ENCODE measurements at places on chromosomes 6 and 20. TPM values are rescaled to one million over a fixed set of nuclear protein-coding genes. Genes with fewer than 3 reads are reported as not detected.

DNA sequence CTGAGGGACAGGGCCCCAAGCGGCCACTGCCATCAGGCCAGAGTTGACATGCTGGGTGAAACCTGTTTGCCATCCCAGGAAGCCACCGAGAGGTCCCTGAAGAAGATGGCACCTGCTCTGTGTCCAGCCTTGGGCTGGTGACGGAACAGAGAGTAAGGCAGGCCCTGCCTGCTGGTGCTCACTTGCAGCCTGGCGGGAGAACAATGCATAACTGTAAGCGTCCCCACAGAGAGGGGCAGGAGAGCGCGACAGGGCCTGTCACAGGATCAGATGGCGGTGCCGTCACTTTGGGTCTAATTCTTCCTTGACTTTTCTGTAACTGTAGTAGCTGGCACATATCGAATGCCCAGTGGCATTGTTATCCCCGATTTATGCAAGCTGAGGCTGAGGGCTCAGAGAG is 29.0 kb upstream of the VSTM2L start:
- no peak for DNase-seq

GRCh38 chr6:6756526-6756925 is 168.0 kb downstream of the LY86 start:
- no peak for DNase-seq

- DNase-seq = no peak
Observed at GRCh38 chr6:81847866-81848265, 95.4 kb upstream of the TENT5A start.

DNA sequence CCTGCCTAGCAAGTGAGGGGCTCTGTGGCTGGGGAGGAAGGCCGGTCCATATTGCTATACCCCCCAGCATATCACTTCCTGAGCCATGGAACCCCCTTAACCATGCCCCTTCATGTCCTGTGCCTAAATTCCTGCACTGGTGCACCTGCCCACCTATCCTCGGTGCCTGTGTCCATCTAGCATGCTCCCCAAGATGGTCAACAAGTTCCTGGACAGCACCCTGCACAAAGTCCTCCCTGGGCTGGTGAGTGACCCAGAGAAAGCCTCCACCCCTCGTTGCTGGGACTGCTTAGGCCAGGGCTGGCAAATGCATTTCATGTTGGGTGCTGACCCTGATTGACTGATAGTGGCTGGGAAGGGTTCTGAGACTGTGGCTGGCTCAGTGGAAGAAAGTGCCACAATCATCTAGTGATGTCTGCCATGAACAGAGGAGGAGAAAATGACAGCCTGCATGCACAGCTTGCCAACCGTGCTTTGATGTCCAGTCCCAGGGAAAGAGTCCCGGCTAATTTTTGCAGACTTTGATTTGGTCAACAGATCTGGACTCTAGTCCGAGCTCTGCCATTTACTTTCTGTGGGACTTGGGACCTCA is 3.5 kb downstream of the BPIFB6 start:
- DNase-seq = no peak

Gene ARFGEF3
- polyA plus RNA-seq = 8.5 TPM

Gene R3HDML
- 0.73 TPM for polyA plus RNA-seq

DNA sequence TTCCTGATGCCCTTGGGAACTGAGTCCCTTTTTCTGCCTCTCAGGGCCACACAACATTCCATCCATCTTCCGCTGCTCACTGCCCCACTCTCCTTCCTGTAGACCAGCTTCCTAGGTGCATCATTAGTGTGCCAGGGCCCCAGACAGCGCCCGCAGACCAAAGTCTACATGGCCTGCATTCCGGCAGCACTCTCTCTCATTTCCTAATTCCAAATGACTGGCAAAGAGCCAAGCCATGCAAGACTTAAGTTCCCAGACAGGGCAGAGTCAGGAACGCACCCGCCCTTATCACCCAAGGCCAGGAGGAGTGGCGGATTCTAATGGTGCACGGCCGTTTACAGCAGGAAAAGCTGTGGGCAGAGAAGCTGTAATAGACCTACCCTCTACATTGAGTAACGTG is 159.8 kb upstream of the ARID1B start:
- DNase-seq = no peak

DNA sequence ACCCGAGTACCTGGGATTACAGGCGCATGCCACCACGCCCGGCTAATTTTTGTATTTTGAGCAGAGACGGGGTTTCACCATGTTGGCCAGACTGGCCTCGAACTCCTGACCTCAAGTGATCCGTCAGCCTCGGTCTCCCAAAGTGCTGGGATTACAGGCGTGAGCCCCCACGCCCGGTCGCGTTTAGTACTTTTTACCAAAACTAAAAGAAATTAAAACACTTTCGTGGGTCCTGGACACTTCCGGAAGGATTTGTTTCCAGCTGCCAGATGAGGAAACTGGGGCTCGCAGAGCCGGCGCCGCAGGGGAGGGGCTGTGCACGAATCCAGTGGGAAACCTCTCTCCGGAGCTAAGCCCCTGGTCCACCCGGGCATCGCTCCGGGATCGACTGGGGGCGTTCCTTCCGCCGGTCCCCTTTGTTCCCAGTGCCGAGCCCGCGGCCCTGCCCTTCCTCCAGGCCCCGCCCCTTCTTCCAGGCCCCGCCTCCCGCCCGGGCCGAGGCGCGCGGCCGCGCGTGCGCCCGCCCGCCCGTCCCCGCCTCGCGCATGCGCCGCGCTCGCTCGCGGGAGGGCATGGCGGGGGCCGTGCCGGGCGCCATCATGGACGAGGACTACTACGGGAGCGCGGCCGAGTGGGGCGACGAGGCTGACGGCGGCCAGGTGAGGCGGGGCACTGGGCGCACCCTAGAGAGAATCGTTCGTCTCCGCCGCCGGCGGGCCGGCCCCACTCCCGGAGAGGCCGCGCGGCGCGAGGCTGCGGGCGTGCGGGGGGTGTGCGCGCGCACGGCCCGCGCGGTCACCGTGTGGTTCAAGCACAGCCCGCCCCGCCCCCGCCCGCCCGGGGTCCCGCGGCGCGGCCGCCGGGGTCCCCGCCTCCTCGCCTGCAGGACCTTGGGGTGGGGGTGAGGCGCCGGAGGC is at the start of gene NELFCD:
NELFCD (plus strand) TSS at position 546 of the 917 bp plus-strand sequence; CDS start at position 600, 54 bp downstream.
- peak; percentile 79 for DNase-seq

Gene C20orf202
- 0.43 TPM for polyA plus RNA-seq

DNA sequence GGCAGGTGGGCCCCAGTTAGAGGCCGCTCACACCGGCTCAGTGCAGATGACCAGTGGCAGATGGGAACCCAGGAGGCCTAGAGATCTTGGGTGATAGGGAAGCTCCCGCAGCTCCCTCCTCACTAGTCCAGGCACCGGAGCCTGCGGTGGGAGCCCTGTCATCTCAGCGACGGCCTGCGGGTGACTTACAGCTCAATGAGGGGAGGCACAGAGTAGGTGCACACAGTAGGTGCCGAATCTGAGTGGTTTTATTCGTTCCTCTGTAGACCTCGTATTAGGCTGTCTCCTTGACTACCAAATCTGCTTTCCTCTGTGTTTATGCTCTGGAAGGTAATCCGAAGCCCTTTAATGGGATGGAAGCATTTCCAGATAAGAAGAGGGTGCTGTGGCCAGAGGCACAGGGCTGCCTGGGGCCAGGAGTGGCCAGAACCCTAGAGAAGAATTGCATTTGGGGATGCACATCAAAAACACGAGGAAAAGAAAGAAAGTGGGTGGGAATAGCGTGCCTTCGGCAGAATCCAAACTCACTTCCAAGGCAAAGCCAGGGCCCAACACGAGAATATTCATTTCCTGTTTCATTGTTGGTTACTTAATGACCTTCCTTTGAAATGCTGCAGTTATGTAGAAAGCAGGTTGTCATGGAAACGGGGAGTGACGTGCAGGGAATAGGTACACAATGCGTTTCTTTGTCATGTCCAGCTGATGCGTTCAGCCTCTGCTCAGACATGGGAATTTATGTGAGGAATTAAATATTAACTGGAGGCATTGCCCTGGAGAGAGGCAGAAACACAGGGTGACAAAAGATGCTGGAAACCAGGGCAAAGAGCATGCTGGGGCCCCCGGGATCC is 24.7 kb downstream of the MYT1 start:
- peak; percentile 75 for DNase-seq
